ENCODE measurements at places on chromosomes 1 and 21.

- no peak for DNase-seq
Observed at GRCh38 chr1:159532922-159533321, 2.9 kb downstream of the OR10J5 start.

DNA sequence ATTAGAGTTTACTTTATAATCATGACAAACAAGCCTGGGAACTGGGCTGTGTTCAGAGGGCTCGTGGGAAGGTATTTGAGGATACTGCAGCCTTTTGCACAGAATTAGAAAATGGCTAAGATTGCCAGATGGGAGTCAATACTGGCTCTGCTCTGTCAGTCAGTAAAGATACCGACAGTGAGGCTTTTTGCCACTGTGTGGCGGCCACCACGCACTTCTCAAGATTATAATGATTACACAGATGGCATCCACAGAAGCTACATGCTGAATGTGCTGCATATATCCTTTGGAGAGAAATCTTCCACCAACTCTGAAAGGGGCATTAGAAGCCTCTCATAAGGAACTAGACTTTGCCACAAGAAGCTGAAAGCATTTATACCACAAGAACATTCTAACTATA is 213.4 kb upstream of the PTBP2 start:
- DNase-seq = no peak

- no peak for DNase-seq
Observed at GRCh38 chr1:206142011-206142410, 24.8 kb upstream of the AVPR1B start.

- no peak for DNase-seq
Observed at GRCh38 chr1:25900219-25900618, 6.0 kb downstream of the STMN1 start.

DNA sequence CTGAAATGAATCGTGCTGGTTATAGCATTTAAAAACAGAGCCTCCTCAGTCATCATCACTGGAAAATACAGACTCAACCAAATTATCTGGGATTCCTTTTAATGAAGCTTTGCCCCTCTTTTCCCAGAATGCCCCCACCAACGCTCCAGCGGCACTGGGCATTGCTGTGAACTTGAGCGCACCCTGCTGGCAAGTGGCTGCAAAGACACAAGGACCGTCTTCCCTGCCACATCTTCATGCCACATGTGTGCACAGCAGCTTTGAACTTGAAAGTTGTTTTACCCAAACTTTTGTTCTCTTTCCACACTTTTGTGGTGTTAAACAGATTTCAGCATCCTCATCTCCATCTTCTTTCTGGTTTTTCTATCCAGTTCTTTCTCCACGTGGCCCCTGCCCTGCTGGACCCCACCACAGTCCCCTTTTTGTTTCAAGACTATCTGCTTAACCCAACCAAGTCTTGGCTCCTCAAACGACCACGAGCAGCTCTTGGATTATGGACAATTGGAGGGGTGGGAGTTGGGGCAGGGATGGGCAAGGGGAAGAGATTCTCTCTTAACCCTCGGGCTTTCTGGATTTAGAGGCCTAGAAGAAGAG is 12.8 kb upstream of the LMX1A start:
- peak; percentile 49 for DNase-seq

DNA sequence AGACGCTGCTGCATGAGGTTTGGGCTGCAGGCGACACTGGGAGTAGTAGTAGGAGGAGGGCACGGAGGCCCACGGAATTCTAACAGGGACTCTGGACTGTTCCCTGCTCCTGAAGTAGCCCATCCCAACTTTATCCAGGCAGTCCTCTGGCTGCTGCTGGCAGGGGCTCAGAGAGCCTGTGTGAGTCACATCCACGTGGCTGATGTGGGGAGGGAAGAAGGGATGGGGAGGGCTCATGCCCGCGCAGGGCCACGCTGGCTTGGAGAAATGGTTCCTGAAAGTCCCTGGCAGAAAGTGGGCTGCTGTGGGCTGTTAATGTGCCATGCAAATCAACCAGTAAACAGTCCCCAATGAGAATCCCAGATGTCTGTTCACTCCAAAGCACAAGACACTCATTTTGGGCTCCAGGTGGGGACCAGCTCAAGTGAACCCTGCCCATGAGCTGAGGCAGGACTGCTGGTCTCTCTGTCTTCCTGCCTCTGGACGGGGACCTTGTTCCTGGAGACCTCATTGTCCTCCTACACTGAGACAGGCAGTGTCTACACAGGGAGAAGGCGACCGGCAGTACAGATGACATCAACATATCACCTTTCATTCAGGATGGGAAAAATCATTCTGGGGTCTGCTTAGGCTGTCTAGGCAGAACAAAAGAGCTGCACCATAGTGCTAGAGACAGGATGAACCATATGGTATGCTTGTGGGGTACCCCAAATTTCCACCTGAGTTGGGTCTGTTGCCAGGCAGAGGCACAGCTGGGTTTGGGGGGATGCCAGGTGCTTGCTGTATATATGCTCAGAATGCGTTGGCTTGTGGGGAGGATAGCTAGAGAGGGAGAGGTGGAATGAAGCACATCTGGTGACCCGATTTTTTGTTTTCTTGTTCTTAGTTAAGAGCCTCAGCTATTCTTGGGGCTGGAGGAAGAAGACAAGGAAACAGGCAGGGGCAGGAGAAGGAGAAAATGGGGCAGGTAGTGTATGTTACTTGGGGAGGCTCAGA is 57.9 kb upstream of the FMOD start:
- DNase-seq = no peak

DNA sequence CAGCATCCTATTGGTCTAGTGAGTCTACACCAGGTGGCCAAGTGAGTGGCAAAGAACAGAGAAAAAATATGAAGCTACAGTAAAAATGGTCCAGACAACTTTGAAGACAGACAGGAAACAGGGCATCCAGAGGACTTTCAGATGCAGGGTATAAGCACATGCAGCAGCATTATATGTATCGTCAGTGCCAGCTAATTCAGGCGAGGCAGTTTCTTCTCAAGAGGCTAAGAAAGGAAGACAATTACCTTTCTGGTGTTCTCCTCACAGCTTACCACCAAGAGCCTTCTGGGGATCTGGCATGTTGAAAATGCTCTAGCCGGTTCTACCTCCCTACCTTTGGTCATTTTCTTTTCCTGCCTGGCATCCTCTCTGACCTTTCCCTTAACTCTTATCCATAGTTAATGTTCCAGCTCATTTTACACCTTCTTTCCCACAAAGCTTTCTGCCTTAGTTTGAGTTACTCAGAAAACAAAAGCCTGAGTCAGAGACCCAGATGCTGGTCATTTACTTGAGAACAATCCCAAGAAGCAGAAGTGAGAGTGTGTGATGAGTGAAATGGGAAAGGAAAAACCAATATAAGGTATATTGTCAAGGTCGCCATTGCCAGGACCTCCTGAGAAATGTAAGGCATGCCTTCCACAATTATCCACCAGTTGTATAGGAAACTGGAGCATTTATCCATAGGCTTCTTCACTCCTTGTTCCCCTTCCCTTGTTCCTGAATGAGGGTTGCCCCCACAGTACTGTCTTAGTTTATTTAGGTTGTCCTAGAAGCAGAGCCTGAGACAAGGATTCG is 444.1 kb downstream of the PLPP3 start:
- no peak for DNase-seq

DNA sequence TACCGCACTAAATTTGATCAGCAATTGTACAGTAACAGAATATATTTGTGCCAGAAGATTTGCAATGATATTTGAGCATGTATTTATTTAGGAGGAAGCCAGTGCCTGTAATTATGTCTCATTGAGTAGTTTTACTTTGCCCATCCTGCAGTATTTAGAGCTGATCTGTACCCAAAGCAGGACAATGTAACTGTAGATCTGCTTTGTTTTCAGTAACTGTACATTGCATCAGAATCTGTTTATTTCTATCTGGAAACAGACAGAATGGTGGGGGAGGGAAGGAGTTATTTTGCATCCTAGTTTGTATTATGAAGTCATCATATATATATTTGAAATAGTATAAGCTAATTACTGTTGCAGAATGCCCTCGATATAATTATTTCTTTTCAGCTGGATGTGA is 36.2 kb upstream of the LRRC8C start:
- no peak for DNase-seq

- no peak for DNase-seq
Observed at GRCh38 chr1:158204458-158204827, 23.7 kb downstream of the CD1D start.

- DNase-seq = no peak
Observed at GRCh38 chr21:35093514-35093913, 44.4 kb upstream of the RUNX1 start.

GRCh38 chr1:223745731-223746130 is 33.4 kb downstream of the CAPN2 start:
- no peak for DNase-seq

DNA sequence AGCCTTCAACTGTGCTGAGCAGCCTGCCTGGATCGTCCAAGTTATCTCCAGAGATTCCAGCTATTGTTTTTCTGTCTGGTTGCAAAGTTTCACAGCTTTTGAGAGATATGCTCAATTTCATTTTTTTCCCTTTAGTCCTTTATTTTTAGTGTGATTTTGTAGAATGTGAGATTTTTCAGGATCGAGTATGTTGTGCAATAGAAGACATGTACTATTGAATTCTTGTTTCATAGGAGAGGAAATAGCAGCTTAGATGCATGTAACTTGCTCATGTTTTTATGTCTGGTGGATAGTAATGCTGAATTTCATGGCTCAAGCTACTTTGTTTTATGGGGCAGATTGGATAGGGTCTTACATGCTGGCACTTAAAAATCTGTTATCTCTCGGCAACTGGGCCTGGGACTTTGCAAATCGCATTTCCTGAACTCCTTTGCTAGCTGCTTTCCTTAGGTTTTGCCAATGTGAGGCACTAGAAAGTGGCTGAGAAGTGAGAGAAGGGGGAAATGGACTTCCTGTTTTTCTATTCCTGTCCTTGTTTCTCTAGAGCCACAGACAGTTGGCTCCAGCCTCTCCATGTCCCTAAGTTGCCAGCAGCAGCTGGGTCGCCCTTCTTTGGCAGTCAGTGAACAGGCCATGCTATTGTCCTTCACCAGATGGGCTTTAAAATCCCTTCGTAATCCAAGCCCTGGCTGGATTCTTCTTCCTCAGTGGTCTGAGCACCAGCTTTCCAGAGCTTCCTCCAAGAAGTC is 101.4 kb upstream of the PDE4B start:
- DNase-seq = no peak

GRCh38 chr21:40809673-40810197 is 37.2 kb downstream of the DSCAM start:
- no peak for DNase-seq

- DNase-seq = no peak
Observed at GRCh38 chr1:102099916-102100315, 103.2 kb upstream of the OLFM3 start.

DNA sequence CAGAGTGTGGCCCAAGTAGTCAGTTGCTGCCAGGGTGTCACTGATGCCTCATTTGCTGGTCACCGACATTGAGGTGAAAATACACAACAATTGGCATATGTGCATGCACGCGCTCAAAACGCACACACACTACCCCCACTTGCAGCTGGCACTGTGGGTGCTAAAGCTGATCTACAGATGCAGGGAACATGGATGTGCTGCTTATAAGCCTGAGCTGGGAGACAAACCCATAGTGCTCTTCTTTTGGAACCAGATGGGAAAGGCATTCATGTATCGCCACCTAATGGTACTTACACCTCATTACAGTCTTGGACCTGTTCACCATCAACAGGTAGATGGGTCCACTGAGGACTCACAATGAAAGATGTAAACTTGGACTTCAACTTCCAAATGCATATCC is 70.3 kb upstream of the CAMK1G start:
- DNase-seq = no peak

GRCh38 chr1:240693036-240693435 is 81.1 kb upstream of the GREM2 start:
- no peak for DNase-seq

GRCh38 chr1:62066713-62067112 is 127.9 kb upstream of the L1TD1 start:
- no peak for DNase-seq

GRCh38 chr1:153888533-153888932 is 34.2 kb downstream of the GATAD2B start:
- no peak for DNase-seq
